Karpas-422 (cell line): ENCODE measurements at places on chromosomes 11 and 22.

- no peak for DNase-seq
Measured at GRCh38 chr11:722346-722811, 16.3 kb downstream of the EPS8L2 start.

- DNase-seq, result no peak
Measured at GRCh38 chr11:56611174-56611573, 3.5 kb downstream of the OR5M1 start.

GRCh38 chr11:46912526-46913150, 5.7 kb downstream of the LRP4 start:
- peak; percentile 59 for DNase-seq

GRCh38 chr11:44443836-44444769, 121.4 kb upstream of the CD82 start:
- no peak for DNase-seq

DNA sequence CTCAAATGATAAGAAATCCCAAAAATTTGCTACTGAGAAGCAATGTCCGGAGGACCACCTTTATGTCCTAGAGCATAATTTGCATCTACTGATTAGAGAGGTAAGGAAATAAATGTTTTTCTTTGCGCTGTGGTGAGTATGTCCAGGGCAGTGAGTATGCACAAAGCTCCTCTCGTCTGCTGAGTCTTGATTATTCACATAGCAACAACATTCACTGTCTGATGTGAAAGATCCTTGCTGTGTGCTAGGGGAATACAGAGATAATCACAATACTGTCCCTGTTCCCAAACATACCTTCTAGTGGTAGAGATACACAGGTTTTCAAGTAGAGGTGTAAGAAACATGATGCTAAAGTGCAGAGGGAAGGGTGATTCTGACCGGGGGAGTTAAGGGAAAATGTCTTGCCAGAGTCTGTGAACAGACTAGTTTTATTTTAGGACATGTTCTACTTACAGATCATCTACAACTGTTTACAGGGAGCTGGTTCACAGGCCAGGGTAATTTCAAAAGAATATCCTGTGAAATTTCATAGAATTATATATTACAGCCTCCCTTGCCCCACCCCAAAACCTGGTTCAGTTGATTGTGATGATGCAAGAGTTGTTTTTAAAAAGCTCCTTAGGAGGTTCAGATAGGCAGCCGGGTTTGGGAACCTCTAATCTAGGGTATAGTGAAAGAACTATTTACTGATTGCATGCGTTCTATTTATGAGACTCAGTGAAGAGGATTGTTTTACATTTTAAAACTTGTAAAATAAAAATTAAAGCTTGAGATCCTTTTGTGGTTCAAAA, 12.6 kb downstream of the MED17 start:
- DNase-seq, result no peak

DNA sequence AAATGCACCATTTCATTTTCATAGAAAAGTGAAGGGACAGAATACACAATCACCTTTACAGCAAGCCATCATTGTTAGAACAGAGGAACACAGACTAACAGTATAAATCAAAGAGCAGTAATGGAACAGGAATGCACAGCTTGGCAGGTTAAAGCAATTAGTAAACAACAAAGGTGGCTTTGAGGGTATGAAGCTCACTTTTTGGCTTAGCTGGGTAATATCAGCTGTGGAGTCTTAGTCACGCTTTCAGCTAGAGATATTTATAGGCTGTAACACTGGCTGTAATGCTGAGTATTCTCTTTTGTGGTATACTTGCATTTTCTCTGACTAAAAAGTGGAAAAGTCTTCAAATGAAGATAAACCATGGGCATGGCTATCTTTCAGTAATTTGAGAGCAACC, 1780.5 kb downstream of the LRRC4C start:
- no peak for DNase-seq

DNA sequence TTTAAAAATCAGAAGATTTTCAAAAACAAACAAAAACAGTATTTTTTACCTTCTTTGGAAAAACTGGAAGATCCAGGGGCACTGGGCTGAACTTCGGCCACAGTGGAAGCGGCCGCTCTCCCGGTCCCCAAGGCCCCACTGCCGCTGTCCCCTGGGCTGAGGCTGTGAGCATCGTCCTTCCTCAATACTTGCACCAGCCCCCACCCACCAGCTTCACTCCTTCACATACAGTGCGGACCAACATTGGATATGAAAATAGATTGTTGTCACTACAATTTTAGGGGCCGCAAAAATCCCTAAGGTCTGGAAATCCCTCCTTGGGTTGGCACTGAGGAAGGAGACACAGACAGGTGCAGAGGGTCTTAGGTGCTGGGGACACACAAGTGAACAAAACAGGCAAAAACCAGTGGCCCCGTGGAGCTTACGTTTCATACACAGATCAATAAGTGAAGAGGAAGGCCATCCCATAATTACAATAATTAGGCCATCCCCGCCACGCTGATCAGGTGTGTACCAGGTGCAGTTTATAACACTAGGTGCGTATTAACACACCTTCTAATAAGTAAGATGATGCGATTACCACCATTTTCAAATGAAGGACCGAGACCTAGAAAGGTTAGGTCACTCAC, 28.2 kb upstream of the SLC22A12 start:
- no peak for DNase-seq

DNA sequence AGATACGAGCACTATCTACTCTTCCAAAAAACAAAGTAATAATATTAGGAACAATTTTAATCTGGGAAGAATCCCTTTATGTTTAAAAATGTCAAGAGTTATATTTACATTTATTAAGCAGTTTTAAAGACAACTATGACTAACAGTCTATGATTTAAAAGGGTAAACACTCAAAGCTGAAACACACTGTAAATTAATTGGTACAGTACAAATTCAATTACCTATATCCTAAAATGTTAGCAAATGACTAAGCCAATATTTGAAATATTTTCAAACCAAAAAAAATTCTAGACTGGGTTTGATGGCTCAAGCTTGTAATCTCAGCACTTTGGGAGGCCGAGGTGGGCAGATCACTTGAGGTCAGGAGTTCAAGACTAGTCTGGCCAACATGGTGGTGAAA, 36.0 kb upstream of the CHRNA10 start:
- DNase-seq, result no peak

DNA sequence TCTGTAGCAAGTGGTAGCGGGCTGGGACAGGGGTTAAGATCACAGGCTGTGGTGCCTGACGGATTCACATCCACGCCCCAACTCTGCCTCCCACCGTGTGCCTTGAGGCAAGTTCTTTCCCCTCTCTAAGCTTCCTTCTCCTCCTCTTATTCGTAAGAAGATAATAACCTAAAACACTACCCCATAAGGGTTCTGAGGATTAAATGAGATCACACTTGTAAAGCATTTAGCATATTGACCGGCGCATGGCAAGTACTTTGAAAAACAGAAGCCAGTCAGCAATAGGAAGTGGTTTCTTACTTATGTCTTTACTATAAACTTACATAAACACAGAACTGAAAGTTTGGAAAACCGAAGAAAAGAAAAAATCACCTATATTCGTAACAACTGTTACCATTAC, 15.5 kb upstream of the LMO2 start:
- no peak for DNase-seq

DNA sequence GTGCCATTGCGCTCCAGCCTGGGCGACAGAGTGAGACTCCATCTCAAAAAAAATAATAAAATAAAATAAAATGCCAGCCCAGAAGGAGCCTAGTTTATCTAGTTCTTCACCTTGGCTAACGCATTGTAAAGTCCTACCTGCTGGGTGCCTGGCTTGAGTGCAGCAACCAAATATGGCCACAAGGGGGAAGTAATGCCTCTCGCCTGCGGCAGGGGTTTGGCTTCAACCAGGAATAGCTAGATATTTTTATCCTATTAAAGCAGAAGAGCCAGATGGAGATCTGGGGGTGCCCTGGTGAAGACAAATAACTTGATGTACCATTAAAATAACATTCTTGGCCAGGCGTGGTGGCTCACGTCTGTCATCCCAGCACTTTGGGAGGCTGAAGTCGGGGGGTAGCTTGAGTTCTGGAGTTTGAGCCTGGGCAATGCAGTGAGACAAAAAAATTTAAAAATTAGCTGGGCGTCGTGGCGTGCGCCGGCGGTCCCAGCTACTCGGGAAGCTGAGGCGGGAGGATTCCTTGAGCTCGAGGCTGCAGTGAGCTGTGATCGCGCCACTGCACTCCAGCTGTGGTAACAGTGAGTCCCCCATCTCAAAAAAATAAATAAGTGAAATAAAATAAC, 20.6 kb upstream of the PLEKHB1 start:
- DNase-seq, result peak; percentile 87

- DNase-seq, result no peak
Measured at GRCh38 chr11:1641096-1641495, 11.5 kb downstream of the KRTAP5-5 start.

GRCh38 chr11:119712006-119712405, 17.0 kb downstream of the NECTIN1 start:
- no peak for DNase-seq

DNA sequence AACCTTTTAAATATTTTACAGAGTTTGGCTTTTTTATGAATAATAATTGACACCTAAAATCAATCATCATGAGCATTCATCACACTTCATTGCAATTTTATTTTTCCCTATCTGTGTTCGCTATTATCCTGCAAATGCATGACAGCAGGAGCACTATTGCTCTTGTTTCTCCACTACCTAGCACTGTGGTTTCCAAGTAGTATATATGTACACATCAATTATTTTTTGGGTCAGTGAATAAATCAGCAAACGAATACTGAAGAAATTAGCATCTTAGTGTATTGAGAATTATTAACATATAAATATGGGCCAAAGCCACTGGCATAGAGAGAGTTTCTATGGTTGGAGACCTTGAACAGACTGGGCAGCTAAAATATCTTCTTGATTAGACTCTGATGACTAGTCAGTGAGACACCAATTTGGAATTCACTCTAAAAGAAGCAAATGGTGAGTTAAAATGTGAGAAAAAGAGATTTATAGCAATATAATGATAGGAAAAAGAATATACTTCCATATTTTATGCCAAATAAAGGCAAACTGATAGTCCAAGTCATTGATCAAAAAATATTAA, 731.1 kb upstream of the LUZP2 start:
- no peak for DNase-seq

DNA sequence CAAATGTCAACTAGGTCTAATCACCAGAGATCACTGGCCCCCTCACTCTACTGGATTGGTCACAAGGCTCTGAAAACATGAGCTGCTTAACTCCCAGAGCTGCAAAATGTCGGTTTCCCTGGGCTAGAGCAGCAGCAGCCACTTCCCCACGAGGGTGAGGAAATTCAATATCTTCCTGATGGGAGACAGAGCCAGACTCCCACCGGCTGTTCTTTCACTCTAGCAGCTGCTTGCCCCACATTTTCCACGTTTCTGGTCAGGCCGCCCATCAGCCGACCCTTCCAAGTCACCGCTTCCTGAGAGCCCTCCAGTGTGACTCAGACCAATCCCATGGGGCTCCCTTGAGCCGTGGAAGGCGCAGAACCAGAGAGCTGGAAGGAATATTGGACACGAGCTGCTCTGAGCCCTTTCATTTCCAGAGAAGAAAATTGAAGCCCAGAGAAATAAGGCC, 227.0 kb downstream of the ADAMTS15 start:
- DNase-seq, result no peak

GRCh38 chr11:67211656-67212436, 54.4 kb upstream of the GRK2 start:
- DNase-seq, result no peak

- DNase-seq, result no peak
Measured at GRCh38 chr11:47869544-47870393, 21.6 kb upstream of the NUP160 start.

- no peak for DNase-seq
Measured at GRCh38 chr11:76368490-76368889, 12.4 kb downstream of the THAP12 start.

- no peak for DNase-seq
Measured at GRCh38 chr11:133681901-133682300, 149.6 kb upstream of the OPCML start.

DNA sequence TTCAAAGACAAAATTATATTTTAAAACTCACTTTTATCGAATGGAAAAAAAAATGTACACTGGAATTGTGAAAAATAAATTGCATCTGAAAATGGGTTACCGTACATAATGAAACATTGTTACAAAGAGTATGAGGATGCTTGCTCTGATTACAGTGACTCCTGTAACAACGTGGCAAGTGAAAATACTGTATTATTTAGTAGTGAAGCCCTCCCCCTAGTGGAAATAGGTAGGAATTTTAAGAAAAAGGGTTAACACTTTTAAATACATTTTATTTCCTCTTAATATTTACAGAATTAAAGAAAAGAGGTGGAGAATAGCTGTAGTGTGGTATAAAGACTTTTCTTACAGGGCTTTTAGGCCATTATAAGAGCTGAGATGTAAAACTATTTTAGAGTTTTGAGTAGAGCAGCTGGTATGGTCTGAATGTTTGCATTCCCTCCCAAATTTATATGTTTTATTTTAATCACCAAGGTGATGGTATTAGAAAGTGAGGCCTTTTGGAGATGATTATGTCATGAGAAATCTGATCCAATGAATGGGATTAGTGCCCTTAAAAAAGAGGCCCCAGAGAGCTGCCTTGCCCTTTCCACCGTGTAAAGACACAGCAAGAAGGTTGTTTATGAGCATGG, 25.2 kb downstream of the FAM76B start:
- peak; percentile 92 for DNase-seq
